ENCODE measurements at places on chromosomes 1 and 21. TPM values are rescaled to one million over a fixed set of nuclear protein-coding genes. Genes with fewer than 3 reads are reported as not detected.

DNA sequence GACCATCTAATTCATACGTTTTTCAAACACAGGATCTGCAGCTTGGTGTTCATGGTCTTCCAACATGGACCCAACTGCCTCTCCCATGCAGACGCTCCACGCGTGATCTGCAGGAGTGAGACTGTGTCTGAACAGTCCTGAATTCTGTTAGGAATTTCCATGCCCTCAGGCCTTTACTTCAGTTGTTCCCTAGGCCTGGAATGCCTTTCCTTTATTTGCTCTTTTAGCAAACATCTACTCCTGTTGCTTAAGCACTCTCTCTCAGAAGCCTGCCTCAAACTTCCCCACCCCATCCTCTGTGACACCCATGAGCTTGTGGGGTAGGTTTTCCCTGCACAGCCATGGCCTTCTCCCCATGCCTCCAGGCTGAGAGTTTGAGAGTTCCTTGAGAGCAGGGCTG is 73.7 kb downstream of the DMRTB1 start:
- no peak for DNase-seq

DNA sequence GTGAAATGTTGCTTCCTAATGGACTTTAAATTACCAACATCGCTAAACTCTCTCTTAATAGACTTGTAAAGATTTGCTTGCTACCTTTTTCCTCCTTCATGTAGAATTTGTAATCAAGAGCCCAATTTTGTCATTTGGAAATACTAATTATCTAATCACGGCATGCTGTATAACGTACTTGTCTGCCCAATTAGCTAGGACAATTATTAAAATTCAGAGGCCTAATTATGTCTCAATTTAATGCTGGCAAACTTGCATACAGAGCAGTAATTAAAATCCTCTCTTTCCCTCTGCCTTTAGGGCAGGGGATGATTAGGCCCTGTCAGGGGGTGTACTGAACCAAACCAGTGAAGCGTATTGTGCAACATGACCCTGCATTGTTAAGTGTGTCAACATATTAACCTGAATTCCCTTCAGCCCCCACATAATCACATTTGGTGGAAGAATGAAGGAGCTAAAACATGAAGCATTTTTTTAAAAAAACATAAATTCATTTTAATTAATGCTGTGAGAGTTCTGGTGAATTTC is 137.4 kb upstream of the BARHL2 start:
- no peak for DNase-seq

GRCh38 chr1:32780628-32781234 is 36.4 kb downstream of the YARS1 start:
- no peak for DNase-seq

GRCh38 chr21:46265736-46266525 is 19.5 kb downstream of the MCM3AP start:
- DNase-seq: no peak

GRCh38 chr21:28737674-28738419 is 254.8 kb downstream of the LTN1 start:
- no peak for DNase-seq

KRTAP21-2 gene
- total RNA-seq: not detected

CFAP45 gene
- 0.63 TPM for total RNA-seq

ATP1A4 gene
- not detected for total RNA-seq

GREM2 gene
- not detected for total RNA-seq
